ENCODE measurements at places on chromosomes 4 and X.

GRCh38 chr4:6420036-6420435, 52.4 kb downstream of the PPP2R2C start:
- DNase-seq = no peak

GRCh38 chr4:167890226-167890625, 202.1 kb upstream of the ANXA10 start:
- no peak for DNase-seq

DNA sequence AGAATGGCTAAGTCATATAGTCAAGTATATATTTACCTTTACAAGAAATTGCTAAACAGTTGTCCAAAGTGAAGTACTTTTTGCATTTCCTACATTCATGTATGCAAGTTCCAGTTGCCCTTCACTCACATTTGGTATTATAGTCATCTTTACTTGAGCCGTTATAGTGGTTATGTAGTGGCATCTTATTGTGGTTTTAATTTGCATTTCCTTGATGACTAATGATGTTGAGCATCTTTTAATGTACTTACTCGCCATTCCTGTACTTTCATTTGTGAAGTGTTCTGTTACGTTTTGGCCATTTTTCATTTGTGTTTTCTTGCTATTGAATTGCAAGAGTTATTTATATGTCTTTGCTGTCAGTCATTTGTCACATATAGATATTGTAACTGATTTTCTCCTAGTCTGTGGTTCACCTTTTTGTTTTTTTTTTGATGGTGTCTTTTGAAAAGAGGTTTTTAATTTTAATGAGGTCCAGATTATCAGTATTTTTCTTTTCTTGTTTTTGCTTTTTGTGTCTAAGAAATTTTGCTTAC, 27.6 kb downstream of the ARFIP1 start:
- peak; percentile 76 for DNase-seq

GRCh38 chr4:52198294-52198693, 147.2 kb downstream of the SPATA18 start:
- DNase-seq = no peak

DNA sequence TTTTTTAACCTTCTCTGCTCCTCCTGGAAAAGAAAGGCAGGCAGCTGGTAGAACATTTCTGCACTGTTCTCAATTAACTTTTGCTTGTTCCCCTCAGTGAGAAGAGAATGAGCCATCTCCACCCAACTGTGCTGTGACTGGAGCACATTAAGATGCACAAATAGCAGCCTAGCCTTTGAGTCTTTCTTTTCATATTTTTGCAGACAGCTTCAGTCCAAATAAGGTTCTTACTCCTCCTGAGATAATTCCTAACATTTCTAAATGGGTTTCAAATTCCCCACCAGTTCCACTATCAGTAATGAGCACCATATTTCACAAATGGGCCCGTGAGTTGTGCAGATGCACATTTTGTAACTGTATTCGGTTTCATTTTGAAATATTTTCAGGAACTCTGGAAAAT, 118.6 kb downstream of the SPCS3 start:
- no peak for DNase-seq

DNA sequence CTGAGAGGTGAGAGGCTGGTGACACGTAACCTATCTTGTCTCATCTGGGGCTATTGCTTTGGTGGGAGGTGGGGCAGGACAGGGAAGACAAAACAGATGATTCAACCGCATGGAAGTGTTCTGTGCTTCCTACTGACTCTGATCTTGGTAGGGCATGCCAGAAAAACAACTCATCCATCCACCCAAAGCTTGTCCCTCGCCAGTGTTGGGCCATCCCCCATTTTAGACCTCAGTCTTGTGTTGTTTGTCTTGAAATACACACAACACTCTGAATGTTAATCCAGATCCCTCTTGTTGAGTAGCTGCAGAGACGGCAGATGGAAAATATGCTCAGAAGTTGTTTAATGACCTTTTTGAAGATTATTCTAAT, 377 bp downstream of the CHRNA9 start:
- no peak for DNase-seq

Measured in T-helper 1 cell (primary cell).